ENCODE measurements at places on chromosomes 11 and 22.

GRCh38 chr11:108945341-108945740, 280.5 kb downstream of the DDX10 start:
- no peak for DNase-seq

DNA sequence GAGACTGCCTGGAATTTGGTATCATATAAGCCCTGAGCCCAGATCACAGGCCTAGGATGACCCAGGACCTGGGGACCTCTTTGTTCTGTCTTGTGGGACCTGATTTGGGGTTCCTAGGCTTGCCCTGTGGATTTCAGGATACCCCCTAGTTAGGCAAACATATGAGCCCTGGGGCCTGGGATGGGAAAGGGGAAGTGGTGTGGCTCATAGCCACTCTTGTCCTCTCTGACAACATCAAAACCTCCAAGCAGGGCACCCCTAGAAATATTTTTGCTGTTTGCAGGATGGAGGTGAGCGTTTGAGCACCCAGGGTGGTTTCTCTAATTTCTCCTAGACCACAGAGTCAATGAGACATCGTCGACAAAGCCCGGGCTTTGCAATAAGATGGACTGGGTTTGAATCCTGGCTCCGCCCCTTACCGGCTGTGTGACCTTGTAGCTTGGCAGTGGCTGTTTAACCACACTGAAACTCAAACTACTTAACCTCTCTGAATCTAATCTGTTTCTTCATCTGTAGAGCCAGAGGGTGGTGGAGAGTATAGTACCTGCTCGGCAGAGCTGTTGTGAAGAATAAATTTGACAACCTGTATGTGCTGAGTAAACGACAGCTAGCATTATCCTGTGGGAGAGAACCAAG, 5.3 kb upstream of the LRRC10B start:
- DNase-seq: no peak

- no peak for DNase-seq
Observed at GRCh38 chr22:23137905-23138561, 3.8 kb downstream of the RSPH14 start.

GRCh38 chr11:30666817-30667216, 80.7 kb upstream of the MPPED2 start:
- no peak for DNase-seq

DNA sequence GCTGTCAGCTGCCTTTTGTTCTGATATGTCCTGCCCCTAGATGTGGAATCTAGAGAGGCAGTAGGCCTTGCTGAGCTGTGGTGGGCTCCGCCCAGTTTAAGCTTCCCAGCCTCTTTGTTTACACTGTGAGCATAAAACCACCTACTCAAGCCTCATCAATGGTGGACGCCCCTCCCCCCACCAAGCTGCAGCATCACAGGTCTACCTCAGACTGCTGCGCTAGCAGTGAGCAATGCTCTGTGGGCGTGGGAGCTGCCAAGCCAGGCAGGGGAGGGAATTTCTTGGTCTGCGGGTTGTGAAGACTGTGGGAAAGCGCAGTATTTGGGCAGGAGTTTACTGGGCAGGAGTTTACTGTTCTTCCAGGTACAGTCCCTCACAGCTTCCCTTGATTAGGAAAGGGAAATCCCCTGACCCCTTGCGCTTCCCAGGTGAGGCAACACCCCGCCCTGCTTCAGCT, 98.5 kb downstream of the SMCO4 start:
- DNase-seq: no peak

DNA sequence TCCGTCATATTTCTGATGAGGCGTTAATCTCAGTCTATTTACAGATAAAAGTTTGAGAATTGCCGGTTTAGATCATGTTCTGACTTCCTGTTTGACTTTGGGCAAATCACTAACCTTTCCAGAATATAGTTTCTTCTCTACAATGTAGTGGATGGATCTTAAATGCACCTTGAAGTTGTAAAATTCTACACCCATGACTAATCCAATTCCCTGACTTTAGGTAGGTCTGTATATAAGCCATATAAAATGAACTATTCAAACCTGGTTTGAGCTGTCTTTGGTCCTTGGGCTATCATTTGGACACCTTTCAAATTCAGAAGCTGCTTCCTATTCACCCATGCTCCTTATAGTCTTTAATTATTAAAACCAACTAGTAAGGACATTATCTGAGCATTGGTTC, 52.2 kb upstream of the BLID start:
- no peak for DNase-seq
